ENCODE measurements at places on chromosomes 5 and 9.

DNA sequence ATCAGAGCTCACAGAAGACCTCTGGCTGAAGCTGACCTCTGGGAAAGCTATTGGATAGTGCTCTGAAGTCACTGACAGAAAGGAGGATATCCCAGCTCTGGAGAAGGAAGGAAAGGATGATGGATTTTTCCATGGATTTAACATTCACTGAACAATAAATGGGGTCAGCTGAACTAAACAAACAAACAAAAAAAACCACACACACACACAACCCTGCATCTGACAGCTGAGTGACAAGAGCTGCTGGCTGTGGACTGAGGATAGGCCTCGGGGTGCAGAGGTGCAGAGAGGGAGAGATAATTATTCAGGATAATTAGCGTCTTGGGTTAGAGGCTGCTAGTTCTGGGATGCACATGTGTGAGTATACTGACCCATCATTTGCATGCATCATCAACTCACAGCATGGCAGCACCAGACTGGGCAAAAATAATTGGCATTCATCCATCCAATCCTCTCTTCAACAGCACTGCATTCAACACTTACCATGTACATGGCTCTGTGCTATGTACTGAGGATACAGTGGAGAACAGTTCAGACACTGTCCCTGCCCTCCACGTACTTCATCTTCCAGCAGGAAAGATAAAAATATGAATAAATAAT is 131.4 kb upstream of the TRIM32 start:
- DNase-seq: no peak

- no peak for DNase-seq
These were observed 151.9 kb downstream of the EBF1 start for GRCh38 chr5:158947846-158948245.

- DNase-seq: no peak
These were observed 555.3 kb upstream of the PTGER4 start for GRCh38 chr5:40124367-40124766.

DNA sequence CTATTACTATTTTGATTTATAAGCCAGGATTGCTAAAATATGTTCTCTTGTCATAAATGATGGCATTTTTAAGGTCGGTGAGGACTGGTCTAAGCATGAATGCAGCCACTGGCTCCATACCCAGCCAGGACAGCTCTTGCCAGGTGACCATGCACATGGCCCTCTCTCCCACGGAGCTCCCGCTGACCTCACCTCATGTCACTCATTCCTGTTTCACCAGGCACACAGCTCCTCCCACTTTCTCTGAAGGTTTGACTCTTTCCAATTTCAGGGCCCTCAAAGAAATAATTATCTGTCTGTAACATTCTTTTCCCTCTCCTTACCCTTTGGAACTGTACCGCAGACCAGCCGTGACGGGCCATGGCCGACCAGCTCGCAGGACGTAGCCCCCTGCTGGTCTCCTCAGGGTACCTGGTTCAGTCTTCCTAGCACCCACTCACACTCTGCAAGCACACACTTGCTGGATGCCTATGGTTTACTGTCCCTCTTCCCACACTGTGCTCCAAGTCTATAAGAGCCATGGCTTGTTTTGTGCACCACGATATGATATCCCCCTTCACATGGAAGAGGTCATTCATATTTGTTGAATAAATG is 72.5 kb downstream of the LIFR start:
- no peak for DNase-seq

GRCh38 chr5:151899399-151899798 is 25.3 kb downstream of the GLRA1 start:
- DNase-seq: no peak

GRCh38 chr9:130173666-130173983 is 1.4 kb downstream of the NCS1 start:
- DNase-seq: no peak

All from stimulated activated CD8-positive, alpha-beta memory T cell treated with anti-CD3 and anti-CD28 coated beads, Interleukin-15, amount 100 ng/mL, for 24 hours (primary cell).